ENCODE measurements at places on chromosomes 12 and 14.

- DNase-seq = no peak
These were observed 19.4 kb upstream of the SELPLG start for GRCh38 chr12:108653082-108653516.

DNA sequence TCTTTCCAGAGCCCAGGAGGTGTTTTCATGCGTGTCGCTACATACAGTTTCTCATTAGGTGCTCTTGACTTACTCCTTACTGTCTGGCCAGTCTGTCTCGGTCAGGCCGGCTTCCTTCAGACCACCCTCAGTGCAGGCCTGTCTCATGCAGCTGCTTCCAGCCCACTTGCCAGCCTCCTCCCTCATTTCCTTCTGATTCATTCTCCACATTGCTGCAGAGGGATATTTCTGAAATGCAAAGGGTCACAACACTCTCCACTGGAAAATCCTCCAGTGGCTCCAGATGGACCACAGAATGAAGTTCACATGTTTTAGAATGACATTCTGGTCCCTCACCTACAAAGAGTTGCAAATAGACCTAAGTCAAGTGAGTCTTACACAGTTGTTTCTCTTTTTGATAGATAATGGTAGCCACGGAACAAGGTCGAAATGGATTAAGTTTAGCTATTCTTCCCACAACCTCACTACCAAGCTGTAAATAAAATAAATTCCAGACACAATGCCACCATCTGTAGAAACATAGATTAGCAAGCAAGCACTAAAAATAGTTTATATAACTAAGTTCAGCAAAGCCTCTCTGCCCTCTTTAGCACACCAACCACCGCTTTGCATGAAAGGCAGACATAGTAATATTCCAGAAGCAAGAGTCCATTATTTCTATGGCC lies 146.9 kb downstream of the ESR2 start:
- DNase-seq = no peak

DNA sequence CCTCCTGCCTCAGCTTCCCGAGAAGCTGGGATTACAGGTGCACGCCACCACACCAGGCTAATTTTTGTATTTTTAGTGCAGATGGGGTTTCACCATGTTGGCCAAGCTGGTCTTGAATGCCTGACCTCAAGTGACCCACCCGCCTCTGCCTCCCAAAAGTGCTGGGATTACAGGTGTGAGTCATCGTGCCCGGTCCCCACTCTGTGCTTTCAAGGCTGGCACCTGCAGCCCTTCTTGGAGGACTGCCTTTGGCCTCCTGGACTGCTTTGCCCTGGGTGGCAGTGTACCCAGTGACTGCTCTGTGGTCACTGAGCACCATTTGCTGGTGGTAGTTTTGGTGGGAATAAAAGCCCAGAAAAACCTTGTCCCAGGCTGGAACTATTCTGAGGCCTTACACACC lies 12.6 kb downstream of the DHRS1 start:
- DNase-seq = no peak

DNA sequence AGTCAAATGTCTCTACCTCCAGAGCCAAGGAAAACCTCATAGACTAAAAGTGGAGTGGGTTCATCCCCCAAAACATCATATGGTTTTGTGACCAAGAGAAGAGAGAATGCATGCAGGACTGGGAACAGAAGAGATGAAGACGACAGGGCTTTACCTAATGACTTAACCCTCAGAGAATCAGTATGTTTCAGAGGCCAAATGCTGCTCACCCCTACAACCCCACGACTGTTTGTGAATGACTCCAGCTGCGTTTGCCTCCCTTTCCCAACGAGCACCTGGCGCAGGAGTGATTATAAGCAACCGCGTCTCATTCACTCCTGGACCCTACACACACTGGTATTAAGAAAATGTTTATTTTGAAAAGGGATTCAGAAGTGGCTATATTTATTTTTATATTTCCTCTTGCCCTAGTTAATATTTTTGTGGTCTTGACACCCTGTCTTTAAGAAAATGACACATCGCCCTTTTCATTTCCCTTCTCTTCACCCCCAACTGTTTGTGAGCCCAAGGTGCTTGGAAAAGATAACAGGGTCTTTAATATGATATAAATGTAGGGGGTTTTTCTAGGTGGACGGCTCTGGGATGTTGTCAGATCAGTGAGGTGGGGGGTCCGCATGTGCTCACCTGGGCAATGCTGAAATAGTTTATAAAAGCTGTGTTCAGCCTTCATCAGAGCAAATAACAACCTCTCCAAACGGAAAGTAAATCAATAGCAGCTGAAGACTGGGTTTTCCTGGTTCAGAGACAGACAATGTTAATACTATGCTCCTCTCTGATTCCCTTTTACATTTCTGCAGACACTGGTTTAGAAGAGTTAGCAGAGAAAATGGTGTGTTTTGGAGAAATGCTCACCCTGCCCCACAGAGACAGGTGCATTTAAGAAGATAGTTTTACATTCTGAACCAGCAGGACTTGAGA lies 77.7 kb downstream of the SLC15A4 start:
- DNase-seq = no peak

DNA sequence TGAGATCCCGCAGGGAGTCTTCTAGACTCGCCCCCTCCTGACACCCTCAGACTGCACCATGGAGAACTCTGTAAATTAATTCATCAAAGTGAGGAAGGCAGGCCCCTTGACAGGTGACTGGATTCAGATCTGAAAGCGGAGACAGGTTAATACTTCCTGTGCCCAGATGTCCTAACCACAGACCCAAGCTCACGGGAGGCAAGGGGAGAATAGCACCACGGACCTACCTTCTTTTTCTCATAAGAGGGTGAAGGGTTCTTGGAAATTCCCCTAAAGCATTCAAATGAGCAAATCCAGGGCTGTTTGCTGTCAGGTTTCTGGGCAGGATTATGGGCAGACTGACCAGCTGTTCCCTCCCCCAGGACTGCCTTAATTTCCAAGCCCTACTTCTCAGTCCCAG lies 170.0 kb downstream of the ZFP36L1 start:
- DNase-seq = no peak

DNA sequence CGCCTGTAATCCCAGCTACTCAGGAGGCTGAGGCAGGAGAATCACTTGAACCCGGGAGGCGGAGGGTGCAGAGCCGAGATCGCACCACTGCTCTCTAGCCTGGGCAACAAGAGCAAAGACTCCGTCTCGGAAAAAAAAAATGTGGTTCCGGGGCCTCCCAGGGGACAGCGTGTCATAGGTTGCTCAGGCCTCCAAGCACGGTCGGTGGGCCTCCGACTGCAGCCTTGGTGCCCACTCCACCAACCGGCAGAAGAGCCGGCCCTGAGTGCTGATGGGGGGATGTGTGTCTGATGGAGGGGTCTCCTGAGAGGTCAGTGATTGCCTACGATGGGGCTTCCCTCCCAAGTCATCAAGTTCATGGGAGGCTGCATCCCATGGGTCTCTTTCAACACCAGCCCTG lies 15.9 kb downstream of the ZFYVE21 start:
- DNase-seq = no peak

DNA sequence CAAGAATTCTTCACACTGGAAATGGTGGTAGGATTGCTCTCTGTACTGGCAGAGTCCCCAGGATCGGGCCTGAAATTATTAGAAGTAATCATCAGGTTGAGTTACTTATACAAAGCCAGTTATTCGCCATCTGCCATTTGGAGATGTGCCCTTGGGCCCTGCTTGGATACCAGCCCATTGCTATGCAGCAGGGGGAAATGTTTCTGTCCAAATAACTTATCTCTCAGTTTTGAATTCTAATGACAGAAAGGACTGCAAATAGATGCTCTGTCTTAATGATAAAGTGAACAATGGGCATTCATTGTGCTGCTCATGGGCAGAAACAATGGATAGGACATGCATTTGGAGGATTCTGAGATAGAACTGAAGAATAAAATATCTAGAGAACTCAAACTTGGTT lies 139.1 kb upstream of the PELI2 start:
- DNase-seq = no peak

- DNase-seq = no peak
These were observed 69.7 kb downstream of the WDR20 start for GRCh38 chr14:102209224-102209966.

GRCh38 chr14:69573831-69574262 lies 824 bp downstream of the CCDC177 start:
- no peak for DNase-seq

DNA sequence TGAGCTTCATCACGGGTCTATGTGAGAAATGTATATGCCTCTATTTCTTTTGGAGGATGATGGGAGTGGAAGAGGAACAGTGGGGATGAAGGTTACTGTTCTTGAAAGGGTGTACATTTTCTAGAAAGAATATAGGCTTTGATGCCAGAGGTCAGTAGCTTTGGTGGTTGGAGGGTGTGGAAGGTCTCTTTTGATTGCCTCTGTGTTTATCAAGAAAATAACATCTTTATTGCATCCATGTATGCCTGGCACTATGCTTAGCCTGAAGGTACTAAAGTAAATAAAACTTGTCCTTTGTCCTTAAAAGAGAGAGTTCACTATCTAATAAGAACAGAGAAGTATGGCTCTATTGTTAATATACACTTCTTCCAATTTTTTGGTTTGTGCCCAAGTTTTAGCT lies 201.8 kb downstream of the NUBPL start:
- DNase-seq = no peak

GRCh38 chr14:32121948-32122347 lies 44.8 kb downstream of the ARHGAP5 start:
- no peak for DNase-seq

- DNase-seq = no peak
These were observed 173.6 kb upstream of the MGAT4C start for GRCh38 chr12:86429824-86430223.

DNA sequence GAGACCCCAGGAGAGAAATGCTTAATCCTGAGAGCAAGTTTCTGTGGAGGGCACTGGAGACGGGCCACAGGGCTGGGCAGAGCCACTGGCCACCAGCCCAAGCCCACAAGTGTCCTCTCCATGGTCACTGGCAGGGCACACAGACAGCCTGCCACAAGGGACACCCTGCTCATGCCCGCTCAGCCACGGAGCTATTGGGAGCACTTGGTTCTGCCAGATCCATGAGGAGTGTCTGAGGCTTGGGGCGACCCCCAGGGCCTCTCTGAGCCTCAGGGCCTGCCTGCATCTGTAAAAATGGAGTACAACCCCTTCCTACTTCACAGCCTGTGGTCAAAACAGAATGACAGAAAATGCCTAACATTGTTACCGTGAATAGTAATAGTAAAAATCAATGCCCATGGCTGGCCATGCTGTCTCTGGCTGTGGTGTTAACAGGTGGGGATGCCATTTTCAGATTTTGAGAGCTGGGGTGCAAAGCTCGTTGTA lies 3.2 kb downstream of the PGF start:
- DNase-seq = no peak

- DNase-seq = no peak
These were observed 193.0 kb downstream of the EPS8 start for GRCh38 chr12:15596174-15596573.

- DNase-seq = no peak
These were observed 7.4 kb downstream of the SMOC1 start for GRCh38 chr14:69886453-69887242.

- no peak for DNase-seq
These were observed 148.0 kb downstream of the SLC38A4 start for GRCh38 chr12:46677749-46678148.

DNA sequence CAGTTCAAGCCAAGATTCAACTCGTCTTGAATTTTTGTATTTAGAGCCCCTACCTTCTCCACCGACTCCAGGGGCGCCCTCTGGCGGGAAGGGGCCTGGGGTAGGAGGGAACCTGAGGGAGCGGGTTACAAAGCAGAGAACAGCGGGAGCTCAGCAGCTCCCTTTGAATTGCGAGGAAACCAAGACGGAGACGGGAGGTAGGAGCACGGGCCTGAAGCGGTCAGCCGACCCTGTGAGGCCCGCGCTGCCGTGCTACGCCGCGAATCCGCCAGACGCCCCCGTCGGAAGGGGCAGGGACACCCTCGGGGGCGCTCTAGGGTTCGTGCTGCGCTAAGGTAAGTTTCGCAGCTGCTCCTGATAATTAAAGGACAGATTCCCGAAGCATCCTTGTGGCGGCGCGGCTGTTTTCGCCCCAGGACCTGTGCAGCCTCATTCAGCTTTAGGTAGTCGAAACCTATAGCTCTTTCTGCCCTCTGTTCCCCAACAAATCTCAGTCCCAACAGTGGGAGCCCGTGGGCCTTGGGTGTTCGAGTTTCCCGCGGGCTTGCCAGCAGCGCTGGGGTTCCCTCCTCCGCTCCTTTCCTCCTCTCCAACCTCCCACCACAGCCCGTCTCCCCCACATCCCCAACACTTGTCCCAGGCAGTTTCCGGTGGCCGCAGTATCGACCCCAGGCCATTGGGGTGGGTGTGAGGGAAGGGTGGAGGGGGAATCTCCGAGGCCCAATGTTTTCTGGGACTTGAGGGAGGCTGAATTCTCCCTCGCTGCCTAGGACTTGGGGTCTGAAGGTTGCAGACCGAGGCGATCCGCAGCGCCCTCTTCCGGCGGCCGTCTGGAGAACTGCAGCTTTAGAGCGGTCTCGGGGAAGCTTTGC lies 5.1 kb upstream of the NKX2-1 start:
- DNase-seq = no peak

DNA sequence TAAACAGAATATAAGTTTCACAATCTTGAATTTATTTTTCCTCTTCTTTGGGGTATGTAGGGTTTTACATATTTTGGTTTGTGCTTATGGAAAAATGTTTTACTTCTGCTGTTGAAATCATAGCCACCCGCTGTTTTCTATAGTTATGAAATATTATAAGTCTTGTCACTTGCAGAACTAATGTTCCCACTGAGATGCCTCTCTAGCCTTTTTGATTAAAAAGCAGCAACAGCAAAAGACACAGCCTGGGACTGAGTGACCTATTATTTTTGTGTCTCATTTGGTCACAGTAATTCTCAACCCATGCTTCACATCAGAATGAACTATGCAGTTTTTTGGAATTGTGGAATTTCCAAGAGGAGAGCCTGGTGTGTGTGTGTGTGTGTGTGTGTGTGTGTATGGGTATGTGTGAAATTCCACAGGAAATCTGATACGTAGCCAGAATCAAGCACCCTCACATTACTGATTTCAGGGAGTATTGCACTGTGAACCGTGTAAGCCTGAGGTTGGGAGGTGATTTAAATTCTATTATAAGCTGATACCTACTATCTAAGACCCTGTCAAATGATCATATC lies 55.7 kb upstream of the FRMD6 start:
- no peak for DNase-seq

DNA sequence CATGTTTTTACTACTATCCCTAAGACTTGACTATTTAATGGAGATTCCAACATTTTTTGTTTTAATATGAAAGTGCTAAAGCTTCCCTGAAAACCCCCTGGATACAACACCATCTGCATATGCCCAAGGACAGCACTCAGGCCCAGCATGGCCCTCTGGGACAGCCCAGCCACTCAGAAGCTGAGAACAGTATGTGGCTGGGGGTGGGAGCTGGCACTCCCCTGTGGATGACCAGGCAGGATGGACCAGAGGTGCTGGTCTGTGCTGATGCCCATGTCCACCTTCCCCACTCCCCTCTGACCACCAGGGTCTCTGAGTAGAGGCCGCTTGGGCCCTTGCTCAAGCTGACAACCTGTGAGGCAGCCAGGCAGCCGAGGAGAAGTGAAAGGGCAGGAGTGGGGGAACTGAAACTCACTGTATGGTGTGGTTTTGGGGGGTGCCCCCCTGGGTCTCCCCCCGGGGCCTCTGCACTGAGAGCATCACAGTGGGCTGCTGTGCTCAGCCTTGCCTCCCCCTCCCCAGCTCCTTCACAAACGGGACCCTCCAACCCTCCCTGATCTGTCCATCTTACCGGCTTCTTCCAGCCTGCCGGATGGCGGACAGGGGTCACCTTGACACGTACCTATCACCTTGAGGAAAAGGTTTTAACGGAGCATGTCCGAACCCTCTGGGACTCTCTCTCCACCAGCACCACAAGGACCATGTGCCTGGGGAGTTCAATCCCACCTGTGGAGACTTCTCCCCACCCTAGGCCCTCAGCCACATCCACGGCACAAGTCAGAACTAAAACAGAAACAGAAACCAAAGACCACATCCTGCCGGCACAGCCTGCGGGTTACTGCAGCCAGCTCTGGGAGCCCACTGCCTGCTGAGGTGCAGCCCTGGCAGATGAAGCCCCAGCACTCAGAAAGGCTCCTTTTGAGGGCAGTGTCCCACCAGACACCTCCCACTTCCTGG lies at the start of gene TMEM229B:
Gene TMEM229B (minus strand): TSS at position 785 of the 957 bp plus-strand sequence. CDS start 14,798 bp downstream, outside the sequence.
- DNase-seq = no peak
